ENCODE measurements at places on chromosomes 3 and 15.

DNA sequence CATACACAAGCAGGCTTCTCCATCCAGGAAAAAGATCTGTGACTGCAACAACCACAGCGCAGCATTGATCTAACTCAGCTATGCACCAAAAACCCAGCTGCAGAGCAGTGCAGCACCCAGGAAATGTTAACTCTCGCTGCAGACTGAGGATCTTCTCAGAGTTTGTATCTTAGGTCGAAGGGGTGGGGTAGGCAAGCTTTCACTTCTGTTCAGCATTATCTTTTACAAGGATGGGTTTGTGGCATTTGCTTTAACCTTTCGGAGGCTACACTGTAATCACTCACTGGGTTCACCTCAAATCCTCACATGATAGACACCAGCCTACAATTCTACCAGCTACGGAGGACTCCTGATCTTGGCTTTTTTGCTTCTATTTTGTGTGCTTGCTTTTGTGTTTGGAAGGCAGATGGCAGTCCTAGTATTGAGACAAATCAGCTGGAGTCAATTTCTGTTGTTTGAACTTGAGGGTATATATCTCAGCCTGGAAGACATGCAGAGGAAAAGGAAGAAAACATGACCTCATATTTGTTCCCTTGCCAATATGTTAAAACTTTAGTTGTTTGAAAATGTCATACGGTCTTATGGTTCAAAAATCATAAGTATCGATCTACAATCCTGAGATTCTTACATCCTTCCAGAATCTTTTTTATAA, 25.2 kb downstream of the LRRK1 start:
- no peak for DNase-seq

- DNase-seq = no peak
These were observed 310.6 kb downstream of the GRM7 start for GRCh38 chr3:7171493-7171892.

- no peak for DNase-seq
These were observed 96.2 kb upstream of the ACP3 start for GRCh38 chr3:132220986-132221385.

DNA sequence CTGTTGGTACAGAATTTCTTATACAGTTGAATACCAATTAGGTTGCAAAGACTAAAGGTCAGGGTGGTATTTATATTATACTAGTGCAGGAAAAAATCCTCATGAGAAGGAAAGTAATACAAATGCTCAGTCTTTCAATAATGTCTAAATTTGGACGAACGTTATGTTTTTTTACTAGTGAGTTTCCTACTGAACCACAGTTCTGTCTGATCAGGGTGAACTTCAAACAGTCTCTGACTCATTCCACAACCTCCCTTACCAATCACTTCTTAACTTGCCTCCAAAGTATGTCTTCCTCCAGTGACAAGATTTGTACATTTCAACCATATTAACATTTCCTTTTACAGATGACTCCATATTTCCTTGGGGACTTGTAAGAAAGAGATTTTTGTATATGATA, 3.4 kb downstream of the TMEM212 start:
- no peak for DNase-seq

DNA sequence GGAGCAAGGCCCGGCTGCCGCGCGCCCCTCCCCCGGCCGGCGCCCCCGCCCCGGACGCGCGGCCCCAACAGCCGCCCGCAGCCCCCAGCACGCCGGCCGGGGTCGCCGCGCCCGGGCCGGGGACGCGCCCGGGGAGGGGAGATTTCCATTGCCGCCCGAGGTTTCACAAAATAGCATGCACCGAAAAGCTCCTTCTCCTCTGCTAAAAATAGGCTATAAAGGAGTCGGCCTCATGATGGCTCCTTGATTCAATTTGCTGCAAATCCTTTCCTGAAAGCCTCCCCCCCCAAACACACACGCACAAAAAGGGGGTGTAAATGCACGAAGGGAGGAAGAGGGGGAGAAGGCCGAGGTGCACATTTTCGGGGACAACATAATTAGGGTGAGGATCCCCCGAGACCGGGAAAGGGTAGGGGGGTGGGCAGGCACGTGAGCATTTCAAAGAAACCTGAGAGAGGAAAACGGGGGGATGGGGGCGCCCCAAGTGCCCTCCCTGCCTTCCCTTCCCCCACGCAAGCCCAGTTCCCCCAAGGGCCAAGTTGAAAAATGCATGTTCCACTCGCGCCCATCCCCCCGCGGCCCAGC, 734 bp downstream of the TBL1XR1 start:
- peak; percentile 77 for DNase-seq

DNA sequence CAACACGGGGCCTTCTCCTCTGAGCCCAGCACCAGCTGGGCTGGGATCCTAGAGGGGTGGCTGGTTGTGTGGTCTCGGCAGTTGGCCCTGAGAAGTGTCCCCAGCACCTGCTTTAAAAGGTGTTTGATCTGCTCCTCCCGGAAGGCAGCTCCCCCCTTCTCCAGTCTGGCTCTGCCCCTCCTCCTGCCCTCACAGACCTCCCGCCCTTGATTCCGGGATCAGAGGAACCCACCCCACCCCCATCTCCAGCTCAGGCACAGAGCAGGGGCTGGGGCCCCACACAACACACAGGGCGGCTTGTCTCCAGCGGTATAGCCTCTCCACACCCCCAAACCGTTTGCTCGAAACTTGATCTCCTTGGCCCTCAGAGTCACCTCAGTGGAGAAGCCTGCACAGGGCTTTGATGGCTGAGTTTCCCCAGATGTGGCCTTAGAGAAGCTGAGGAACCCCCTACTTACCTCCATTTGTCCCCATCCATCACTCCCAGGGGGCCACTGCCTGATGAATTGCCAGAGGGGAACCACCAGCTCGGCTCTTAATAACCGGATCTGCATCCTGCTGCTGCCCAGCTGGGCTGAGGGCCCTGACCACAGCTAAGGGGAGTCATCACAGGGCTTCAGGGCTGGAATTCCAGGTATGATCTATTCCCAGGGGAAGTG, 6.4 kb upstream of the STRA6 start:
- DNase-seq = no peak

DNA sequence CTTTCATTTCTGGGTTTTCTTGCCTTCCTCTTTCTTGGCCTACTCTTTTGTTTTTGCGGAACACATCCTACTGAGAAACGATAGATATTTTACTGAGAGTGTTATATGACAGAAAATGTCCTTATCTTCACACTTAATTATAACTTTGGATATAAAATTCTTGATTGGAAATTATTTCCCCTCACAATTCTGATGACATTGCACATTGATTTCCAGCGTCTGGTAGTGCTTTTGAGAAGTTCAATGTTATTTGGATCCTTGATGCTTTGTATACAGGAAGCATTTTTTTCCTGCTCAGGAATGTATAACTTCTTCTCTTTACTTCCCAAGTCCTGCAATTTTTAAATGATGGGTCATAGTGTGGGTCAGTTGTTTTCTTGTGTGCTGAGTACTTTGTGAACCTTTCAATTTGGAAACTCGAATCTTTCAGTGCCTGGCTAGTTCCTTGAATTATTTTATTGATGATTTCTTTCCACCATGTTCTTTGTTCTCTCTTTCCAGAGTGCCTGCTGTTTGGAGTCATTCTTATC, 183.9 kb downstream of the PDCD6IP start:
- no peak for DNase-seq

All from hematopoietic multipotent progenitor cell (in vitro differentiated cells).